Tongue (tissue), 3 donors: ENCODE measurements at places on chromosomes 3 and 15. TPM values are rescaled to one million over a fixed set of nuclear protein-coding genes. Genes with fewer than 3 reads are reported as not detected.

SLC22A13 gene
- 0.51 TPM for total RNA-seq

FBLN2 gene
- 84.3 TPM for total RNA-seq

SLC22A14 gene
- not detected for total RNA-seq

ONECUT1 gene
- total RNA-seq = not detected

UBAP1L gene
- total RNA-seq = 2.3 TPM

C3orf22 gene
- not detected for total RNA-seq

RFX7 gene
- 17.5 TPM for total RNA-seq

LRRK1 gene
- 14.2 TPM for total RNA-seq

DNA sequence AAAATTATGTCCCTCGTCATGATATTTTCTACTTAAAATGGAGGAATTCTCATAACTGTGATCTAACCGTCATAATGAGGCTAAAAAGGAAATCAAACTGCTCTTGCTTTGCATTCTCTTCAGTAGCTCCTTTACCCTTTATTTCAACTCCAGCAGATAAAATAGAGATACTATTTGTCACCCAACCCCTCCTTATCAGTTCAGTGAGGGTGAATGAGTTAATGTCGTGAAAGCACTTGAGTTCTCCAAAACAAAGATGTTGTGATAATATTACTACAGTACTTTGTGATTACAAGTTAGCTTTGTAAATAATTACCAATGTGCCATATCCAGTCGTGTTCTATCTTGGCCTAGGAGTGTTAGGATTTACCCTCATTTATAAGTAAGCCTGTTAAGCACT, 63.4 kb upstream of the ANKRD28 start:
- no peak for DNase-seq

DNA sequence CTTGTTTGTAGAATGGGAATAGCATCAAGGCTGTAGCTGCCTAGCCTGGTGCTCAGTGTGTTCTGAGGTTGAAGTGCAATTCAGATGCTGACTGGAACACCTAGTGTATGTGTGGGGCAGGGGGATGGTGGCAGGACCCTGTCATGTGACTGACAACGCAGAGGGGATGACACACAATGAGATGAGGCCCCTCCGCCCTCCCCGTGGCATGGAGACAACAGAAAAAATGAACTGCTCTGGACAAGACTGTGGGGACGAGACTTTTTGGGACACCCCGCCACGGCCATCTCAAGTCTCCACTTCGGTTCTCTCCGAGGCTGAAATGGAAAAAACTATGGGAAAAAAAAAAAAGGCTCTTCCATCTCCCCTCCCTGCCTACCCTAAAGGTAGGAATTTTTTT, 10.4 kb upstream of the SEC13 start:
- DNase-seq = no peak

GRCh38 chr3:196995646-196996355, 27.2 kb upstream of the PIGZ start:
- peak; percentile 58 for DNase-seq

- DNase-seq = peak; percentile 51
Measured at GRCh38 chr3:107710851-107711250, 188.1 kb downstream of the BBX start.

GRCh38 chr15:58419803-58420524, 11.8 kb upstream of the LIPC start:
- no peak for DNase-seq

- DNase-seq = no peak
Measured at GRCh38 chr3:185024966-185025365, 127.9 kb downstream of the C3orf70 start.

DNA sequence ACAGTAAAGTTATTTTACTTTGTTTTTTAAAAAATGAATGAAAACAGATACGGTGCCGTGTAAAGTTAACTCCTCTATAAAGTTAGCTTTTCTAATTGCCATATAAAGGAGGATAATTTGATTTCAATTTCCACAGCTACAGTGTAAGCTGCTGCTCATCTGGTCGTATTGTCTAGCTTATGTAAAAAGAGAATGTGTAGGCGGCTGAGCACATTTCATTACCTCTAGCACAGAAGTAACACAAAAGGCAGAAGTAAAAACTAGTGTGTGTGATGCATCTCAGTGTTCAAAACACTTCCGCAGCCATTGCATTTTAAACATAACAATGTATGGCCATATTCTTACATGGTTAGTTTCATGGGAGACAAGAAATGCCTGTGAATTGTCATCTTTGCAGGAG, 105.0 kb upstream of the P2RY1 start:
- no peak for DNase-seq

DNA sequence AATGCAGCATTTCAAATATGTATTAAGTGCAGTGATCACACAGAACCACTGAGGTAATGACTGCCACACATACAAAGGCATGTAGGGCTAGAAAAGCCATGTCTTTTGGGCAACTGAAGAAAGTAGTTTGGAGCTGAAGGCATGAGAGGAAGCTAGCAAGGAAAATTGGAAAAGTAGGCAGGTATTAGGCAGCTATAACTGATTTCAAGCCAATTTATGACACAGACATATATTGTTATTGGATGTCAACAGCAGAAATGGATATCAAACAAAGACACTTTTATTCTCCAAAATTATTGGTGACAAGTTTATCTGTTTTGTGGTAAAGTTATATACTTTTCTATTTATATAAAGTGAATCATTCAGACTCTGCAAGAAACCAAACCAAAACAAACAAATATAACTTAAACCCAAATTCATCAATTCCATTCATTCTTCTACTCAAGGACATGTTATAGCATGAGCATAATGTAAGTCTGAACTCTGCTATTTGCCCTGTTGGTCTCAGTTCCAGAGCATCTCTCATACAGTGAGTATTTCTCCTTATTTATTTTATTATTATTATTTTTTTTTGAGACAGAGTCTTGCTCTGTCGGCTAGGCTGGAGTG, 307.4 kb upstream of the COL8A1 start:
- no peak for DNase-seq

DNA sequence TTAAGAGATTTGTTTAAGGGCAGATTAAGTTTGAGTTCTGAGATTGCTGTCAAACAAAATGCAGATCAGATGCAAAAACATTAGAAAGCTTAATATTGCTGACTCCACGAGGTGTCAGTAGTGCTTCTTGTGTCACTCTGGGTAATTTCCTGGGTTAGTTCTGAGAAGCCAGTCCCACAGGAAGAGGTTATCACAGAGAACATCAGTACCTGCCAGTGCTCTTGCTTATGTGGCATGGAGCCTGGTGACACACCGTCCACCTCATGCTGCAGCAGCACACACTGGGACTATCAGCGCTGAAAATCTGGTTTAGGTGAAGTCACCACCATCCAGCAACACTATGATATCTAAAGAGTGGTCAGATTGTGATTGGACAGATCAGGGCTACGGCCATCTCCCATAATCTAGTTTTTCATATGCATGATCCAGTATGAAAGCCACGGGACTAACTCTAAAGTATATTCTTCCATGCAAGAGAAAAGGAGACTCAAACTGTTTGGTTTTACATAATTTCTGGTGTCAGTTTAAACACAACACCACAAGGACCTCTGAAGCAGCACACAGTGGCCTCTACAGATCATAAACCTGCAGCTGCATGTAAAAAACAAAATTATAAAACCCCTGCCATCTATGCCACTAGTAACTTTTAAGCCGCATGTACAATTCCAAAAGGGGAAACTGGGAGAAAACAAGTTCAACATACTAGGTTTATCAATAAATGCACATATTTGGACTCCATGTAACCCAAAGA, 36.1 kb upstream of the MYO5C start:
- DNase-seq = peak; percentile 50

DNA sequence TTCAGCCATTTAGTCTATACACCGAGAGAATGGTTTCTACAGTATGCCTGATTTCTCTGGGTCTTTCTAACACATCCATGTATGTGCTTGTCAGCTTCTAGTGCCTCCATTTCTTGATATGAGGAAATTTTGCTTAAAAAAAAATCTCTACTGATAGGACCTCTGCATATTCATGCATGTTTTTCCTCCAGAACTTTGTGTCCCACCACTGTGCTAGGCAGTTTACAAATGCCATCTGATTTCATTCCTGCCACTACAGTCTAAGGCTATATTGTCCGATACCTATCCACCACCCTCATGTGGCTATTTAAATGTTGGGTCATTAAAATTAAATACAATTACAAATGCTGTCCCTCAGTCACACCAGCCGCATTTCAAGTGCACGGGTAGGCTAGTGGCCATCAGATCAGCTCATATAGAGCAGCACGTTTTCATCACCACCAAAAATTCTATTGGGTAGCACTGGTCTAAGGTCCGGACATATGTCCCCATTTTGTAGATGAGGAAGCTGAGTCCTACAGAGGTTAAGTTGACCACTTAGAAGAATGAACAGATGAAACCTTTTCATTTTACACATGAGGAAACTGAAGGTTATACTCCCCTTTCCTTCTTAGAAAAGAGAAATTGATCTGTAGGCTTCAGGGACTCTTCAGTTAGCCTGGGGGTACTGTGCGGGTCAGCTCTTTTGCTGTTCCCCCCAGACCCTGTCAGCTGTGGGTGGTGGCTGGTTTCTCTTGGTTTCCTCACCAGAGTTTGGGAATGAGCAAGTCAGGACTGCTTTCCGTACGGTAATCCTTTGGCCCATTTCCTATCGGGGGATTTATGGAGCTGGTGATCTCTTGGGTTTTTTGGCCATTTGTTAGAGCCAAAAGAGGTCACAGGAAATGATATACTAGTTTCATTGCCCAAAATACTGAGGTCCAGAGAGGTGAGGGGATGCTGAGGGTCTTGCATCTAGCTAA, 56.5 kb downstream of the SMAD3 start:
- DNase-seq = no peak

- peak; percentile 37 for DNase-seq
Measured at GRCh38 chr3:54120657-54121413, 1.5 kb upstream of the CACNA2D3 start.

DNA sequence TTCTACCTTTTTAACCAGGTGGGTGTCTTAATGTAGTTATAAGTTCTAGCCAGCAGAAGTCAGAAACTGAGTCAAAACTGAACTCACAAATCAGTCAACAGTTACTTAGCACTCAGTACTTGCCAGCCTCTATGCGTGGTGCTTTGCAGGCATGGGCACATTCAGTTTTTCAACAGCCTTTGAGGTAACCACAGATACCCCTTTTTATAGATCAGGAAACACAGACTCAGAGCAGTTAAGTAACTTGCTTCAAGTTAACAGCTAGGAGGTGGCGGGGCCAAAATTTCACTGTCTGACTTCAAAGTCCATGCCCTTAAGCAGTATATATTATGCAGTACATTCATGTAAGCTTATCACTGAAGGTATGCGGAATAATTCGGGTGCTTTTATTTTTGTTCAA, 139.4 kb downstream of the FHIT start:
- no peak for DNase-seq

DNA sequence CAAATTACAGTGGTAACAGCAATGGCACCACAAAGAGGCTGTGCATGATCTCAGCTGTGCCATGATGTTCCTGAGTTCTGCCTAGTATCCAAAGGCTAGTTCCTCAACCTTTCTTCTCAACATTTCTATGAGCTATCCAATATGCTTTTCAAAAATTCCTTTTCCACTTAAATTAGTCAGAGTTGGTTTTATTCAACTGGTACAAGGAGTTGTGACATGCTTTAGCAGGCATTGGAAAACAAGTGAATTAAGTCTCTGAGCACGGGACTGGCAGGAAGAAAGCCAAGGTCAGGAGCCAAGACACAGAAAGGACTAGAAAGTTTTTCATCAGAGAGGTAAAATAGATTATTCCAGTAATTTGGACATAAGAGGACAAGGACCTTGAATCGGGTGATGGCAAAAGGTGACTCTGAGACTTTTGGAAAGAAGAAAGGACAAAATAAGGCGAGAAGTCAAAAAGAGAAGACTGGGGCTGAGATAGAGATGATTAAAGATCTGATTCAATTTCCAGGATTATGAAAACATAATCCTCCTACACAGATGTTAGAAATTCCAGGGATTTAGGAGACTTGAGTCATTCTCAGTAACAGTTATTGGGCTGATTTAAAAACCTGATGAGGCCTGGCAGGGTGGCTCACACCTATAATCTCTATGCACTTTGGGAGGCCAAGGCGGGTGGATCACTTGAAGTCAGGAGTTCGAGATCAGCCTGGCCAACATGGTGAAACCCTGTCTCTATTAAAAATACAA, 36.1 kb downstream of the PBRM1 start:
- no peak for DNase-seq

DNA sequence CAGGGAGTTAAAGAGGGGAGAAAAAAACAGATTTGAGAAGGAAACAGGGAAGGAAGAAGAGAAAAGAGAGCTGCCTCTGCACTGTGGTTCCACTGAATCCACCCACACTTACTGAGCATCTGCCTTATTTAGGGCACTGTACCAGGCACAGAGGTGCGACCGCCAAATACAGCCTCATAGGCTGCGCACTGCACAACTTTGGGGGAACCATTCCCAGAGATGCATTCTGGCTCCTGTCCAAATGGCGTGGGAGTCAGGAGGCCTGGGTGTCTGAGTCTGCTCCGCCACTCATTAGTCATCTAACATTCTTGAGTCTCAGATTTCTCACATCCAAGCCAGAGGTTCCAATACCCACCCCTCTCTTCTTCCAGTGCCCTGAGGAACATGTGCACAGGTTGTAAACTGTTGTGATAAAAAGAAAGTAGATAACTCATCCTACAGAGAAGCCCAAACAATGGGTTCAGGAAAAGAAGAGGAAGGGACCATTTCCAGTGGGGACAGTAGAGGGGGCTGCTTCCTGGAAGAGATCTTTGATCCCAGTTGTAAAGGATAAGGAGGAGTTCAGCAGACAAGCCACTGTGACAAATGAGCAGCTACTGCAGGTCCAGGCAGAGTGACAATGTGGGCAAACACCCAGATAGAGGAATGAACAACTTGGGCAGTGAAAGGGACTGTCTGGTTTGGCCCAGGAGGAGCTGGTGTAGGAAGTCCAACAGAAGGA, 254.6 kb downstream of the UACA start:
- DNase-seq = no peak

- no peak for DNase-seq
Measured at GRCh38 chr3:138936741-138937689, 9.9 kb downstream of the FOXL2 start.

- peak; percentile 22 for DNase-seq
Measured at GRCh38 chr3:117920253-117920898, 1114.3 kb downstream of the IGSF11 start.

GRCh38 chr15:65757256-65757655, 34.8 kb downstream of the DENND4A start:
- DNase-seq = no peak

- no peak for DNase-seq
Measured at GRCh38 chr15:98719137-98719740, 70.9 kb downstream of the IGF1R start.

DNA sequence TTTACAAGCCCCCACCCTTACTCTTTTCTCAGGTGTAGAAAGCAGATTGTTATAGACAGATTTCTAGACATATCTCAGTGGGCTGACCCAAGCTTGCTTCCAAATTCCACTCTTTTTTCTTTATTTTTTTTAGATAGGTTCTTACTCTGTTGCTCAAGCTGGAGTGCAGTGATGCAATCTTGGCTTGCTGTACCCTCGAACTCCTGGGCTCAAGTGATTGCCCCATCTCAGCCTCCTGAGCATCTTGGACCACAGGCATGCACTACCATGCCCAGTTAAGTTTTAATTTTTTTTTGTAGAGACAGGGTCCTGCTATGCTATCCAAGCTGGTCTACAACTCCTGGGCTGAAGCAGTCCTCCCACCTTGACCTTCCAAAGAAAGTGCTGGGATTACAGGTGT, 53.5 kb upstream of the ADAMTS9 start:
- no peak for DNase-seq
